LNCaP clone FGC (cell line): ENCODE measurements at places on chromosomes 3 and 15.

GRCh38 chr3:124688581-124689454 lies 41.4 kb upstream of the UMPS start:
- peak; percentile 56 for DNase-seq

- no peak for DNase-seq
These were observed 108.9 kb upstream of the ETV5 start for GRCh38 chr3:186217820-186218164.

DNA sequence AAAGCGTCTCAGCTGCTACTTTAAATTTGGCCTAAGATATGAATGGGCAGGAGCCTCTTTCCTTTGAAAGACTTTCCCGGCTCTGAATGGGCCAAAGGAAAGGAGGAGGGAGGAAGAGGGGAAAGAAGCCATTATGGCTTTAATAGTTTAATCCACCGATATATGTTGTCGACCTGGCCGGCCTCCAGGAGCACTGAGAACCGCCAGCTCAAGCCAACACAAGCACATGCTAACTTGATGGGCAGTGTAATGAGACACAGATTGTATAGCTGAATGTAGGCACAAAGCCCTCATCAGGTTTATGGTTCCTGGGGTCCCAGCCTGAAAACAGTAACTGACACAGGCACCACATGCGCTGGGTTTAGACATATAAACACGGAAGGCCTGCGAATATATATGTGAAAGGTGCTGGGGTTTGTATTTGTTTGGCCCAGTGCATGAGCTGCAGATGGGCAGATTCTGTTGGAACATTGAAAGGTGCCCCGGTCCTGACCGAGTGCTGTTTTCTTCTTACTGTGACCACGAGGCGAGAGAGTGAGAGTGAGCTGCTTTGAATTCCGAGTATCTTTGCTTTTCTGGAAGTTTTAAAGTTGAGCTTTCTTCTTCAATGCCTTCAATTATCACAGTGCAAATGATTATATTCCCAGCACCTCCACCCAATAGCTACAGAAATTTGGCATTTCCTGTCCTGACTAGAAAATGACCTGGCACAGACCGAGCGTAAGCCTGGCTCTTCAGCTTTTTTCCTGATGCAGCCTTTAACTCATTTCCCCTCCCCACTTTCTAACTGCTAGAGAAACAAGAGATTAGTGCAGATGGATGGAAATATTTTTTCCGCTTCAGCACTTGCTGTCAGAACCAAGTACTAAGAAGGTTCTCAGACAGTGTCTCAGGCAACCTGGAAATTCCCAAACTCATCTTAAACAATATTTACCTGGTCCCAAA lies 267.3 kb downstream of the RORA start:
- DNase-seq, result no peak

- DNase-seq, result no peak
These were observed 666.6 kb upstream of the UBE2E2 start for GRCh38 chr3:22536541-22536940.

DNA sequence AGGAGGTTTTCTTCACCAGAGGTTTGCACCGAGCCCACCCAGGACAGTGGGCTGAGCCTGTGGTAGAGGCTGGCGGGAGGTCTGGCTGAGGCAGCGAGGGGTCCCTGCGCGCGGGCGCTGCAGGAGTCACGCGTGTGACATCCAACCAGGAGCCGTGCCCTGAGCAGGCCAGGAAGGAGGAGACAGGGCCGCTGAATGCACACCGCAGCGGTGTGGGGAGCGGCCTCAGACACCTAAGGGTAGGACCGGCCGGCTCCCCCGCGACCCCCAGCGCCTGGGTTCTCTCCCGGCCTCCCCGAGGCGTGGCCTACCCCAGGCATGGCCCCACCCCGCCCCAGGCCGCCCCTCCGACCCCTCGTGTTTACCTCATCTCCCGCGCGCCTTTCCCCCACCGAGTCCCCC lies 412 bp downstream of the SLC41A3 start:
- DNase-seq, result no peak

- DNase-seq, result no peak
These were observed 261.2 kb upstream of the TRIM42 start for GRCh38 chr3:140416666-140417065.

DNA sequence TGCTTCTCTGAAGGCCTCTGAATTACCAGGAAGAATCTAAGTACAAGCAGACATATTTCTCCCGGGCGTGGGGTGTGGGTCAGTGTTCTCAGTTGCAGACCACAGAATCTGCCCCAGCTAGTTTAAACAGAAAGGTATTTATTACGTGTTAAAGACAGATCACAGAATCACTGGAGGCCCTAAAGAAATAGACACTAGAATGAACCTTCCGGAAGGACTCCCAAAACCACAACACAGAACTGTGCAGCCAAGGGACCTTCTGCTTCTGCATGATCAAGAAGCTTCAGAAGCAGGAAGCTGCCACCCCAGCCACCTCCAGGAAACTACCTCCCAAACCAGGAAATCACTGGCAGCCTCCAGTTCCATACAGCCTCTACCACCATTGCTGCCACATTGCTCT lies 32.7 kb upstream of the ZFAND6 start:
- no peak for DNase-seq

DNA sequence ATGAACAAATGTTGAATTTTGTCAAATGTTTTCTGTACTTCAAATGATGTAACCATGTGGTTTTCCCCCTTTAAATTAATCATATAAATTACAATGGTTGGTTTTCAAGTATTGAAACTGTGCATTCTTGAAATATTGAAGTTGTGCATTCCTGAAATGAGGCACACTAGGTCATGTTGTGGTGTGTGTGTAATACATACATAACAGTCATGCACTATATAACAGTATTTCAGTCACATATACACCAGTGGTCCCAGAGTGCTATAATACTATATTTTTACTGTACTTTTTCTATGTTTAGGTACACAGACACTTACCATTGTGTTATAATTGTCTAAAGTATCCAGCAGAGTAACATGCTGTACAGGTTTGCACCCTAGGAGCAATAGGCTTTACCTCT lies 11.0 kb upstream of the IQCF5 start:
- no peak for DNase-seq
